ENCODE measurements at places on chromosomes 4 and X.

- peaks cover 15% of the 10 kb centered on the region for H3K27me3 ChIP-seq
- no peaks in the 10 kb centered on the region for H3K4me1 ChIP-seq
- ATAC-seq = no peak
- no peaks in the 10 kb centered on the region for H3K36me3 ChIP-seq
Measured at GRCh38 chr4:183989461-183989860, 84.4 kb downstream of the STOX2 start.

- no peak for ATAC-seq
- H3K27ac ChIP-seq = no peak overlapping the region
- H3K4me3 ChIP-seq = no peak overlapping the region
- H3K27me3 ChIP-seq = peaks cover 2% of the 10 kb centered on the region
- H3K4me1 ChIP-seq = peaks cover 6% of the 10 kb centered on the region
Measured at GRCh38 chr4:112894480-112894879, 155.0 kb upstream of the ANK2 start.

DNA sequence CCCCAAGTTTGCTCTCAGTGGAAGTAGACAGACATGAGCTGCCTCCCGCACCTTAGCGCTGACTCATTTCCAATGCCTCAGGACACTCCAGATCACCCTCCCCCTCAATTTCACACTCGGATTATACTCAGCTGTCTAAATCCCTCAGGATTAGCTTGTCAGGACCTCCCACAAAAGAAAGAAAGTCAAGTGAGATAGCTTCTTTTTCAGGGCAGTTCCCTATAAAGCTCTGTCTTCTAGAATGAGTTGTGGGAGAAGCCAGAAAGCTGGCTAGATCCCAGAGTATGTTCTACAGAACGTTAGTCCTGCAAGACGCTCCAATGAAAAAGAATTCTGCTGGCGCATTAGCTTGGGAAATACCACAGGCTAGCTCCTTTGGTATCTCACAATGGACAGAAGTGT is 51.2 kb upstream of the MTNR1A start:
- no peak for ATAC-seq
- no peaks in the 10 kb centered on the region for H3K4me1 ChIP-seq
- H3K27me3 ChIP-seq = no peaks in the 10 kb centered on the region
- no peak overlapping the region for H3K4me3 ChIP-seq

- no peak for ATAC-seq
- H3K36me3 ChIP-seq = no peaks in the 10 kb centered on the region
- H3K4me1 ChIP-seq = no peaks in the 10 kb centered on the region
Measured at GRCh38 chr4:163217505-163217904, 50.8 kb upstream of the NAF1 start.

- peaks cover 21% of the 10 kb centered on the region for H3K36me3 ChIP-seq
- H3K27ac ChIP-seq = peak overlapping the region; percentile 92
- ATAC-seq = no peak
- H3K27me3 ChIP-seq = no peaks in the 10 kb centered on the region
- H3K4me1 ChIP-seq = peaks cover 39% of the 10 kb centered on the region
- H3K4me3 ChIP-seq = peak overlapping the region; percentile 90
Measured at GRCh38 chr4:4542774-4543485, 1.1 kb upstream of the STX18 start.

DNA sequence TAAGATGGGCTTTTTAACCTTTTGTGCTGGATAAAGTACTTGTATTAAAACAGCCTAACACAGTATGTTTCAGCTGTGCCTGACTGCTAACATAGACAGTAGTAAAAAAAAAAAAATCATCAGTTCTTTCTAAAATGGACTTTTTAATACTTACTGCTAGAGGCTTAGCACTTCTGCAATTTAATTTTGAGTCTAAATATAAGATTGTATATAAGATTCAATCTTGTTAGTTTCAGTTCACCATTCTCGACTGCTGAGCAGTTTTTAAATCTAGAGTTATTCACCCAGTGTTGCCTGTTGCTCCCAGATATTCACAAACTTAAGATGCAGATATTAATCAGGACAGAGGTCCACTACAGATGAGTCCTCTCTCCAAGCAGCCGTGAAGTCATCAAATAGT is 6.8 kb downstream of the PLA2G12A start:
- no peak overlapping the region for H3K27ac ChIP-seq
- no peaks in the 10 kb centered on the region for H3K27me3 ChIP-seq
- peaks cover 12% of the 10 kb centered on the region for H3K36me3 ChIP-seq
- ATAC-seq = no peak
- H3K4me1 ChIP-seq = peaks cover 5% of the 10 kb centered on the region

DNA sequence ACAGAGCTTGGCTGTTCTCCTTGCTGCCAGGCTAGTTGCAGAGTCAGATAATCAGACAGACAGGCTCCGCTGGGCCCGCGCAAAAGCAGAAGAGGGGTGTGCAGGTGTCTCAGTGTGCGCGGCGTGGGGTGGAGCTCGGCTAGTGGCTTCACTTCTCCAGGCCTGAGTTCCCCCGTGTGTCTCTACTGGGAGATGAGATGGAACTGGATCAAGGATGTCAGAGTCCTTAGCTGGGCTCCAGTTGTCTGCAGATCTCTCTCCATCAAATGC is 21.1 kb downstream of the HTRA3 start:
- peak overlapping the region; percentile 34 for H3K4me3 ChIP-seq
- H3K4me1 ChIP-seq = peaks cover 14% of the 10 kb centered on the region
- H3K27me3 ChIP-seq = peaks cover 12% of the 10 kb centered on the region
- peak; percentile 6 for ATAC-seq

DNA sequence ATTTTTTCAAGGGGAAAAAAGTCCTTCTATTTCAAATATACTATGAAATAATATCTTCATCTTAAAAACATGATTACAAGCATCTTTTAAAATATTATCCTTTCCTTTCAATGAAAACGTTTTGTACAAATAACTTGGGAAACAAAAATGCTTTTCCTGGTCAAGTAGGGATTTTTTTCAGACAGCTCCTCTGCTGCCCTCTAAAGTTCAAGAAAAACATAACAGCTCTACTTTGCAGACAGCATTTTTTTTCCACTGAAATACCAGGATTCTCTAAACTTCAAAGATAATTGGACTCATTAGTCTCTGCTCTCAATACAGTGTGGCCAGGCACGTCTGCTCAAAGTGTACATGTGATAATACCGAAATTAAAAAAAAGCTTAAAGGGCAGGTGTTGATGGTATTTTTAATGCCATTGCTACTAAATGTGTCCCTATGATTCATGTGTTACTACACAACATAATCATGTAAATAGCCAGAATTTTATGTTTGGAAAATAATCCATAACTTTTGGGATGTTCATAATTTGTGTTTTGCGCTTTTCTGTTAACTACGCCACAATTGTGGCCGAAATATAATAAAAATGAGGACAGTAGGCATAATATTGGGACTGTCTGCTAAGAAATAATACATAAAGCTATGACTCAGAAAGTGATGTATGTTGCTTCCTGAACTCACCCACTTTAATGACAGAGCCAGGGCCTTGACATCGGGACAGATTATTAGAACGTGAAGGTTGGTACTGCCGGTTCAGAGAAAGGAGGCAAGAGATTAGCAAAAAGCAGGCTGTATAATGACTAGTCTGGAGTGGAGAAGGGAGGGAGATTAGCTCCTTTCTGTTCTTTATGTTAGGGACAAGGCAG is 478.9 kb downstream of the KCNIP4 start:
- no peaks in the 10 kb centered on the region for H3K27me3 ChIP-seq
- H3K4me1 ChIP-seq = no peaks in the 10 kb centered on the region
- H3K36me3 ChIP-seq = no peaks in the 10 kb centered on the region
- no peak overlapping the region for H3K4me3 ChIP-seq

All from stimulated activated memory B cell treated with anti-CD40 and anti-IgM and Interleukin-4, amounts not matched to agents 10 μg/mL and 1 μg/mL and 100 μg/mL, for 72 hours (primary cell).